ENCODE measurements at places on chromosomes 5 and 9. TPM values are rescaled to one million over a fixed set of nuclear protein-coding genes. Genes with fewer than 3 reads are reported as not detected.
A peak's percentile ranks its signal among the peaks of the same experiment; 100 is the strongest.

GRCh38 chr5:94027145-94027544, 285.7 kb upstream of the POU5F2 start:
- DNase-seq, result no peak

- DNase-seq, result no peak
These were observed 3.8 kb downstream of the MRPL22 start for GRCh38 chr5:154944716-154945115.

GRCh38 chr5:74684900-74685851, at the start of gene HEXB:
Gene HEXB, plus strand, starts transcription at chr5:74685233. Its CDS starts 28 bp downstream, at chr5:74685261.
- peak; percentile 58 for DNase-seq

The CTSV gene
- total RNA-seq, result not detected

The PDE6A gene
- not detected for total RNA-seq

The PCDHA7 gene
- total RNA-seq, result not detected

DNA sequence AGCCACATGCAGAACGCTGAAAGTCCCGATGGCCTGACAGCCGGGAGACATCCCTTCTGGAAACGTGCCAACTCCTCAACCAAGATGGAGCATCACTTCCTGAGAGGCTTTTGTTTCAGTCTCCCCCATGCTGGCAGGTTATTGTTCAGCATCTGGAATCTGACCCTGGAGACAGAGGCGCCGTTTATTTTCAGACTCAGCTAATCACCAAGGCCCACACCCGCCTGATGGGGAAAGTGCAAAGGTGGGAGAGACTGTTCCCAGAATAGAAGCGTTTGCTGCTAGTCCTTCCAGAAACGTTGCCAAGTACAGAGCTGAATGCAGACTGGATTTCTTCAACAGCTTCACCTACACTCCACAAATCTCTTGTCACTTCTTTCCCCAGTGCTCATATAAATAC, 41.8 kb upstream of the S1PR3 start:
- DNase-seq, result no peak

DNA sequence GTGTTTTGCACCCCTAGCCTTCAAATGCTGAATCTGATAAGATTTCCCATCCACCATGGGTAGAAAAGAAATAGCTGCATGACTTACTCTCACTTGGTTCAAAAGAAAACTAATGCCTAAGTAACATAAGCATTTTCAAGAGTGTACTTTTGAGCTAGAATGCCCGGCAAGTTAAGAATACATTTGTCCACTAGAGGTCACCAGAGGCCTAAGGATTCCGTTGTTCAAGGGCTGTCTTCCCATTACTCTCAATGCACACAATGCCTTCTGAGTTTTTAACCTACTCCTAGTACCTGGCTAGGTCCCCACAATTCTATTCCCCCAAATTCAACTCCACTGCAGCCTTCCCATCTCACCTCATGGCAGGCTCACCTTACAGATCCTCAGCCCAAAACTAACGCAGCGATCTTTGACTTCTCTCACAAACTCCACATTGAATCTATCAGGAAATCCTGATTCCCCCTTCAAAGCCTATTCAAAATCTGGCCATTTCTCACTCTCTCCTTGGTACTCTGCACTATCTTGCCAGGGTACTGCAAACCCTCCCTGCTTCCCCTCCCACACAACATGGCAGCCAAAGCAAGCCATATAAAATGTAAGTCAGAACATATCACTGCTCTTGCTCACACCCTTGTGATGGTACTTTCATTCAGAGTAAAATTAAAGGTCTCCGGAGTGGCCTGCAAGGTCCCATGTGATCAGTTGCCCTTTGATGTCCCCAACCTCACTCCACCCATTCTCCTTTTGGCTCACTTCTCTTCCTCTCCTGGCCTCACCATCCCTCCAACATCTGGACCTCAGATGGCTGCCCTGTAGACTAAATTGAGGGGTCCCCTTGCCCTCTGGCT, 13.4 kb downstream of the OXCT1 start:
- peak; percentile 73 for DNase-seq

The IFNK gene
- total RNA-seq, result not detected

The HOMER1 gene
- 2.3 TPM for total RNA-seq

GRCh38 chr5:123549256-123549904, 37.4 kb downstream of the CSNK1G3 start:
- no peak for DNase-seq

The OR2Y1 gene
- not detected for total RNA-seq

- DNase-seq, result no peak
These were observed 882 bp downstream of the CERCAM start for GRCh38 chr9:128421482-128421996.

The SHISAL2B gene
- not detected for total RNA-seq

DNA sequence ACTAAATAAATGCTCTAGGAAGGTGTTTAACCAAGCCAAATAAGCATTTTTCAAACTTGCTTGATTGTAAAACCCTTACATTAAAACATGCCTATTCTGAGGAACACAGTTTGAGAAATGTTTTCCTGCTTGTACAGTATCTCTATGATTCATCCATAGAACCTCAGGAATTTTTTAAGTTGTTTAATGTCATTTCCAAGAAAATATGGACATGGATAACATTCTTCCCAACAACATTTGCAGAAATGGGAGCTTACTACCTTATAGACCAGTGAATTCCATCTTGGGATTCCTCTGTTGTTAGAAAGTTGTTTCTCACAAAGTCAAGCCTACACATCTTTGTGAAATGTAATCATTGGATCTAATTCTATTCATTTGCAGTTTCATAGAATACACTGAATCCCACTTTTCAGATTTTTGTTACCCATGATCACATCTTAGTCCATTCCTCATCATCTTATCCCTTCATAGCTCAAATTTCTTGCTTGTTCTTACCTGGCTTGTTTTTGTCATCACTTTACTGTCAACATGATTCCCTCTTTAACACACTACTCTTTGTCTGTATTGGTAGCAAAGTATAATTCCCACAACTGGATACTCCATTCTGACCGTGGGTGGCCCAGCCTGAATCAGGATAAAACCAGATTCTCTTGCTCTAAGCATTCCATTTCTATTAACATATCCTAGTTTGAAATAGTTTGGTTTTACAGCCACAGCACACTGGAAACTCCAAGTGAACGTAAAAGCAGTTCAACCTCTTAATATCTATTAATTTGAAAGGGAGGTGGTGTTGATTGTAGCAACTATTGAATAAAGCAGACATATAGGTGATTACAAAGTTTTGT, 49.4 kb upstream of the PAPPA start:
- DNase-seq, result no peak

DNA sequence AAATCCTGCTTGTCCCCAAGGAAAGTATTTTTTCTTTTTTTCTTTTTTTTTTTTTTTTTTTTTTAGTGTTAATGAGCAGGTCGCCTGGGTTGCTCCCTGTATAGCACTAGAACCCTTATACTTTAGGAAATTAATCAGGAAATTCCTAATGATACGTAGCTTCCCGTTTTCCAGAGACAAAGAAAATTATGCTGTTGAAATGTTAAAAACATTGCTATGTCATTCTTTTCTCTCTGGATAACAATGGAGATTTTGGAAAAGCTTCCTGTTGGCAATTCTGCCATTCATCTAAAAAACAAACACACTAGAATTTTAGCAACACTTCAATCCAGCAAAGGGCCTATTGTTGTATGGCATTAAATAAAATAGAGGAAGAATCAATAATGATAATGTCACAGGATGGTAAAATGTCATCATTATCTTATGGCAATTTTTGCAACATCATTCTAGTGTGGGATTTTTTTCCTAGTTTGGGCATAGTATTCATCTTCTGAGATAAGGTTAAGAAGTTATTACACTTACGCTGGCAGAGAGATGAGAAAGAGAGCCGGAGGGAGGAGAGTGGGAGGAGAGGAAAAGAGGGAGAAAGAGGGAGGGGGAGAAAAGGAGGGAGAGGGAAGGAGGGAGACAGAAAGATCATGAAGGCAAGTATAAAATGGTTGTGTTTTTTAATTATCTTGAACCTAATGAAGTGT, 315.8 kb upstream of the PDE4D start:
- DNase-seq, result no peak

DNA sequence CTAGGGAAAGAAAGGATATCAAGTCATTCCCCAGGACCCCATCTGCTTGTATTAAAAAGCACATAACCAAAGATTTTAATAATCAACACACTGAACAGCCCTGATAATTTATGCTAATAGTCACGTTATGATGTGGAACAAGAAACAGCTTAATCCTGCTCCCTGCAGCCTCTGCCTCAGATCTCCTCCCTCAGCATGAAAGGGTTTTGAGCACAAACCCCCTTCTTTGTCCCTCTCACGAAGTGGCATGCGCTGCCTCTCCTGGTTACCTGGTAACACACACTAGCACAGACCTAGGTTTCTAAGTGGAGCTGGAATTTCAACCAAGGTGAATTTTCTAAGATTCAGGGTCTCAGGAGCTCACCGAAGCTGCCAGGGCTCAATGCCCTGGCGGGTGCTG, 5.1 kb downstream of the IGFBPL1 start:
- no peak for DNase-seq

DNA sequence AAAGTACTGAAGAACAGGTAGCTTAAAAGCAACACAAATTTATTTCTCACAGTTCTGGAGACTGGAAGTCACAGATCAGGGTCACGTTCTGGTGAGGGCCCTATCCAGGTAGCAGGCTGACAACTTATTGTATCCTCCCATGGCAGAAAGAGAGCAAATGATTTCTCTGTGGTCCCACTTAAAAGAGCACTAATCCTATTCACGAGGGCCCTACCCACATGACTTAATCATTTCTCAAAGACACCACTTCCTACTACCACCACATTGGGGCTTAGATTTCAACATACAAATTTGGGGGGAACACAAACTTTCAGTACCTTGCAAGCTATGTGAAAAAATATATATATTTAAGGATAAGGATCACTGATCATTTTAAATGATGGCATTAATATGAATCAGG, 75.8 kb upstream of the PPP1R2B start:
- no peak for DNase-seq
